Stimulated activated naive B cell treated with anti-CD40 and anti-IgM and Interleukin-4, amounts not matched to agents 10 μg/mL and 1 μg/mL and 100 μg/mL, for 72 hours (primary cell): ENCODE measurements at places on chromosomes 13 and 19.

GRCh38 chr19:6472713-6473112, 8.6 kb downstream of the CRB3 start:
- no peak for DNase-seq

- no peak for DNase-seq
These were observed 4.8 kb downstream of the RPS16 start for GRCh38 chr19:39430675-39431593.

GRCh38 chr13:112806739-112807652, 117.2 kb downstream of the ATP11A start:
- no peak for DNase-seq

- no peak for DNase-seq
These were observed 354.5 kb upstream of the NBEA start for GRCh38 chr13:34587576-34587975.

DNA sequence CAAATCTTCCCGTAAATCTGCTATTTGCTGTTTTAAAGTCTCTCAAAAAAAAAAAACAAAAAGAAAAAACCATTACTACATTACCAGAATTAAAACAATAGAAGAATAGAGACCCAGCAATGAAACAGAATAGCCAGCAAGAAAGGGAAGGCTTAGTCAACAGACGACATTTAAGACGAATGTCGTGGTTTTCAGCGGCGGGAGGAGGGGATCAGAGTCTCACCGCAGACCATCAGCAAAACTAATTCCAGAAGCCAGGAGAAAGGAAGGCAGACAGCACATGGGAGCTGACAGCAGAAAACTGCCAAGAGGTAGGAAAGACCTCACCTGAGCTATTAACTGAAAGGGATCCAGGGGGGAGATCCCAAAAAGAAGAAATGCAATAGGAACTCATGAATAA, 128.9 kb downstream of the RNF17 start:
- no peak for DNase-seq
